Choroid plexus epithelial cell (primary cell): ENCODE measurements at places on chromosomes 1 and 21.

- peak; percentile 84 for DNase-seq
Measured at GRCh38 chr21:28522014-28522799, 470.5 kb downstream of the LTN1 start.

GRCh38 chr1:109083501-109083900 is 7.1 kb upstream of the TMEM167B start:
- no peak for DNase-seq

DNA sequence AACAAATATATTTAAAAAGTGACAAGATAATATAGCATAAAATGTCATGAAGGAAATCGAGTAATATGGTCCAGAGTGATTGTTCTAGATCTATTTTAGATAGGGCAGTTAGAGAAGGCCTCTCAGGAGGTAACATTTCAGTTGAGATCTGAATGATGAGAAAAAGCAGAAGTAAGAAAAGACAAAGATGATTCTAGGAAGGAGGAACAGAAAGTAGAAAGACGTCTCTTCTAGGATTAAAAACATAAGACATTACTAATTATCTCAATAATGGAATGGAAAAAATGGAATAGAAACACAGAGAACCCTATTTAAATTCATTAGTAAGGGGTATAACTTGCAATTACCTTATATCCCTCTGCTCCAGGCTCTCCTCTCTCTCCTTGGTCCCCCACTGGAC is 130.0 kb upstream of the ZNHIT6 start:
- no peak for DNase-seq

DNA sequence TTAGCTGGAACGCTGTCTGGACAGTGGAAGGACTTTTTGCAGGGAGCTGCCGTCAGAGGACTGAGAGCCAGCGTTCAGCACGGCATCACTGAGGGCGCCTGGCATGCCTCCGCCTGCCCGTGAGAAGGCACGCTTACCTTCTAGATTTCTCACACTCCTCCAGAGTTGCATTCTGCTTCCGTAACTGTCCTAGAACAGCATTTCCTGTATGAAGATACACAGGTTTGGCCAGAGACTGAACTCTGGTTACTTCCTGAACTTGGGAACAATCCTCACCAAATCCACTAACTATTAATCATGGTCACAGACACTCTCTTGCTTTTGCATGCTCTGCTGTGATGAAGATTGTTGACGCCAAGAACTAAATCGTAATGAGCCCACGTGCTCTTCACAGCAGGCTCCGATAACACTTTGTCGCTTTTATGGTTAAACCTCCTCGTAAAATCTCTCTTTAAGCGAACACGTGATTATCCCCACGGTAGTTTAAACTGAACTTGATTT is 93.5 kb downstream of the KIF26B start:
- no peak for DNase-seq

DNA sequence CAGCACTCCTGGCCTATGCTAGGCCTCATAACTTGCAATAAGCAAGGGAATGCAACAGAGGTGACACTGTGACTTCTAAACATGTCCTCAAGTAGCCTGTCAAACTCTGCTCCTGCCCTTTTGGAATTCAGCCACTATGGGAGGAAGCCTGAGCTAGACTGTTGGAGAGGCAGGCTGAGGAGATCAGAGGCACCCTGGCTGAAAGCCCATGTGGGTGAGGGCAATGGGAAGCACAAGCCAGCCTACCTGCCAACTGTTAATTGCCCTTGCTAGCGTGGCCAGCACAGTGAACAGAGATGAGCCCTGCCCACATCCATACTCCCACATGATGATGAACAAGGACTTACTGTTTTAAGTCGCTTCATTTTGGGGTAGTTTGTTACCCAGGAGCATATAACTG is 17.7 kb downstream of the GNB1 start:
- DNase-seq, result no peak
